T-cell (primary cell): ENCODE measurements at places on chromosomes 12 and 14.

DNA sequence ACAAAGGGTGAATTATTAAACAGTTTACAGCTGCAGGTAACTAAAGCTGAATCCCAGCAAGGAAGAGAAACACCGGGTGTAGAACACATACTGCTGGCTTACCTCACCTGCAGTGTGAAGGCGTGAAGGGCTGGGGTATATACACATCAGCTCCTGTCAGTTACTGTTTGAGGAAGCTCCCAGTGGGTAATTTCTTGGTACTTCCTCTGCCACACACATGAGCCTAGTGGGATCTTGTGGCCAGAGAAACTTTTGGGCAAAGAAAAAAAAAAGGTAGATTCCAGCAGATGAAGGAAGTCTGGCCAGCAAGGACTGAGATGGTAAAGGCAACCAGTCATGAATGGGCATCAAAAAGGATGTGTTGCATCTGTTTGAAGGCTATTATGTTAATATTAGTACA is 14.0 kb upstream of the GPR33 start:
- no peak overlapping the region for H3K27ac ChIP-seq
- H3K36me3 ChIP-seq: no peaks in the 10 kb centered on the region
- H3K4me1 ChIP-seq: no peaks in the 10 kb centered on the region
- H3K27me3 ChIP-seq: no peaks in the 10 kb centered on the region
- DNase-seq: no peak

DNA sequence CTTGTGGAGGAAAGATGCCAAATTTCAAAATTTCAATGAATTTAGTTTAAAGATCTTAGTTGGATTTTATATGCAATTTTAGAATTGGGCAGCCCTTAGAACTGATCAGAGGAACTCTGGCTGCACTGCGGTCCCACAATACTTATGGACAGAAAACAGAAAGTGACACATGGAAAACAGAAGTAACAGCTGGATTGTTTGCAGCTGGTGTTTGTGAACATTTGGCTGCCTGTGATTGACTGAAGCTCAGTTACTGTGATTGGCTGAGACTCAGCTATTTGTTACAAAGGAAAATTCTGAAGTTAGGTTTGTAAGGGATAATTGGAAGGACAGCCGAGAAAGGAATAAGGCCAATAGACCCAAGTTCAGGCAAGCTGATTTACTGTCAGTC is 10.0 kb upstream of the KRT86 start:
- no peaks in the 10 kb centered on the region for H3K4me1 ChIP-seq
- peaks cover 34% of the 10 kb centered on the region for H3K27me3 ChIP-seq
- no peak overlapping the region for H3K4me3 ChIP-seq
- no peak overlapping the region for H3K27ac ChIP-seq
- no peaks in the 10 kb centered on the region for H3K36me3 ChIP-seq
- no peak for DNase-seq

DNA sequence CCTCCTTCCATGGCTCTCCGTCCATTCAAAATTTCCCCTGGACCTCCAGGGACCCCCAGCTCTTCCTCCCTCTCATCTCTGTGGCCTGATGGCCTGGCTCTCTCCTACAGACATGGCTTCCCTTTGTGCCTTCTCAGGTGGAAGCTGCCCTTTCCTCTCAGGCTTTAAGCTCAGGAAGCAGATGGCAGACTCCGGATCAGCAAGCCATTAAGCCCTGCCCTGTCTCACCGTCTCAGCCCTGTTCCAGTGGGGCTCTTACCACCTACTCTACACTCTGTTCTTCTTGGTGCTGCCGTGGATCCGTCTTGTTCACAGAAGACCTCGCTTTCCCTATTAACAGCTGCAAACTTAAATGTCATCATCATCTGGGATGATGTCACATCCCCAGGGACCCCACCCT is 33.1 kb downstream of the NPC2 start:
- no peak overlapping the region for H3K4me3 ChIP-seq
- H3K27me3 ChIP-seq: no peaks in the 10 kb centered on the region
- DNase-seq: no peak
- no peaks in the 10 kb centered on the region for H3K4me1 ChIP-seq
- no peak overlapping the region for H3K27ac ChIP-seq
- H3K36me3 ChIP-seq: no peaks in the 10 kb centered on the region

DNA sequence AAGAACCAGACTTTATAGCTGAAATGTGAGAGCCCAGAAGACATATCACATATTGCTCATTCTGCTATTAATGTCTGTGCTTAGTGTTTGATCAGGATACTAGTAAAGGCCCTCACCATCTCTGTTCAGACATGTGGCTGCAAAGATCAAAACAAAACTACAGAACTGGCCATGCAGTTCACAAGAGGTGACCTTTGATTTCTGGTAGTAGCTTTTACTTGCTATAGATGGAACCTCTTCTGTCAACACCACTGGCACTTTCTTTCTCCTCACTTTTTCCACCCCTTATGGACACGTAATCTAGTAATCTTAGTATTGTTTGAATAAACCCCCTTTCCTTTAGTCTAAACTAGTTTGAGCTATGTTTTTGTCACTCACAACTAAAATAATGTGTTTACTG is 214.8 kb downstream of the EPS8 start:
- H3K27me3 ChIP-seq: no peaks in the 10 kb centered on the region
- no peaks in the 10 kb centered on the region for H3K36me3 ChIP-seq
- H3K27ac ChIP-seq: no peak overlapping the region

GRCh38 chr12:105275997-105276733 is 40.2 kb upstream of the APPL2 start:
- no peak overlapping the region for H3K4me3 ChIP-seq
- H3K4me1 ChIP-seq: no peaks in the 10 kb centered on the region
- H3K36me3 ChIP-seq: no peaks in the 10 kb centered on the region
- DNase-seq: no peak
- H3K27ac ChIP-seq: no peak overlapping the region

DNA sequence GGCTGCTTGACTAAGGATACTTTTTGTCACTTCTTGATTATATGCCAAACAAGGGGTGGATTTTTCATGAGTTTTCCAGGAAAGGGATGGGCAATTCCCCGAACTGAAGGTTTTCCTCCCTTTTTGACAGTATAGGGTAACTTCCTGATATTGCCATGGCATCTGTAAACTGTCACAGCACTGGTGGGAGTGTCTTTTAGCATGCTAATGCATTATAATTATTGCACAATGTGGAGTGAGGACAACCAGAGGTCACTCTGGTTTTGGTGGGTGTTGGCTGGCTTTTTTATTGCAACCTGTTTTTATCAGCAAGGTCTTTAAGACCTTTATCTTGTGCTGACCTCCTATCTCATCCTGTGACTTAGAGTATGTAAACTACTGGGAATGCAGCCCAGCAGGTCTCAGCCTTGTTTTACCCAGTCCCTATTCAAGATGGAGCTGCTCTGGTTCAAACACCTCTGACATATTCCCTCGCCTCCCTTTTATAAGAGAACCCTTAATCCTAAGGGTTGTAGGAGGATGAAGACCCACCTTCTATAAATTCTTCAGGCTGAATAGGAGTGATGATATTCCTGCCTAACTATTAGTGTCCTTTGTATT is 471.2 kb downstream of the ATP23 start:
- no peaks in the 10 kb centered on the region for H3K4me1 ChIP-seq
- no peaks in the 10 kb centered on the region for H3K36me3 ChIP-seq
- no peaks in the 10 kb centered on the region for H3K27me3 ChIP-seq
- no peak overlapping the region for H3K27ac ChIP-seq

DNA sequence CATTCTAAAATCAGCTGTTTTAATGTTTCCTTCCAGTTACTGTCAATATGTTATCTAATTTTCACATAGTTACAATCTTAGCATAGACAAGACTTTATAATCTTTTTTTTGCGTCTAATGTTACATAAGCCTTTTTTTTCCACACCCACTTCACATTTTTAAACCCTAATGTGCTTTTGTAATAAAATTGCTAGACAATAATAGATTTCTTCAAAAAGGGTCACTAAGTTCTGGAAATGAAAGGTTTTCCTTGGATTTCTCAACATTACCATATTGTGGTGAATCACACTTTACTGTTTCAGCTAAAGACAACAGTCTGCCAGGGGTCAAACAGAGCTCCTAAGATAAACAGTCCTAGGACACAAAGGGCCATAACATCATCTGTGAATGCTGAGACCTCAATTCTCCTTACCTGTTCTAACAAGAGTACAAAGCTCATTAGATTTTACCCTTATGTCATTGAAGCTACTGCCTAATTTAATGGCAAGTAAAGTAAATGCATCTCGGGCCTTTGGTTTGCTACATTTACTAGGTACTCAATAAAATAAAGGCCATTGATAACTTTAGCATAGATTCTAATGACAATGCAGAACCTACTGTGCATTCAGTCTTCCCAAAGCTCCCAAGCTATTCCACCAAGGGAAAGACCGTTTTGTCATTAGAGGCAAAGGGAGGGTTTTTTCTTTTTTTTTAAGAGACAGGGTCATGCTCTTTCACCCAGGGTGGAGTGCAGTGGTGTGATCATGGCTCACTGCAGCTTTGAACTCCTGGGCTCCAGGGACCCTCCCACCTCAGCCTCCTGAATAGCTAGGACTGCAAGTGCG is 111.2 kb upstream of the SLC38A2 start:
- DNase-seq: no peak
- H3K27ac ChIP-seq: no peak overlapping the region
- H3K36me3 ChIP-seq: no peaks in the 10 kb centered on the region

DNA sequence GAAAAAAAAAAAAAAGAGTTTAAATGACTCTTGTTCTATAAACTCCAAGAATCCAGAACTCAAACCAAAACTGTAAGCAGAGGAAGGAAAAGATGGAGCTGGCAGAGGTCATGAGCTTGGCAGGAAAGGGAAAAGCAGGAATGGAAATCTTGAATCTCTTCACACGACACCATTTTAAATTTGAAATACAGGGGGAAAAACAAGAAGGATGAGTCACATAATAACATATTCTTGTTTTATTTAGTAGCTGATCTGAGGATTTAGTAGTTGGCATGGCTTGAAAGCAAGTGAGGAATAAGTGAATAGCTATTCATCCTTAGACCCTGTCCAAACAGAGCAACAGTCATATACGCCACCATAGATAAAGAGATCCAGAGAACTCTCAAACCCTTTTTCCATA is 35.0 kb downstream of the EPS8 start:
- no peaks in the 10 kb centered on the region for H3K4me1 ChIP-seq
- H3K27me3 ChIP-seq: no peaks in the 10 kb centered on the region
- no peak overlapping the region for H3K27ac ChIP-seq
- no peak for DNase-seq

DNA sequence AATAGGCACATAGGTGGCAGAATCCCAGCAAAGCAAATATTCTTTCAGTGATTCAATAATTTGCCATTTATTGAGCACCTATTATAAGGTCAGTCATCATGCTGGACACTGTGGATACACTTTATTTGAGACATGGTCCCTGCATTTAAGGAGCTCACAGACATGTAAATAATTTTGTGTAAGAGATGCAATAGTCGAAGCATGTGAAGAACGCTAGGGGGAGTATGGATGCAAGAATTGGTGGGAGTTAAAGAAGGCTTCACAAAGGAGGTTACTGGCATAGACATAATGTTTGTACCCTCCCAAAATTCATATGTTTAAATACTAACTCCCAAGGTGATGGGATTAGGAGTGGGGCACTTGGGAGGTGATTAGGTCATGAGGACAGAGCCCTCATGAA is 260.6 kb upstream of the GARIN6 start:
- no peaks in the 10 kb centered on the region for H3K4me1 ChIP-seq
- H3K27me3 ChIP-seq: no peaks in the 10 kb centered on the region
- no peaks in the 10 kb centered on the region for H3K36me3 ChIP-seq
- H3K4me3 ChIP-seq: no peak overlapping the region
- no peak for DNase-seq
- no peak overlapping the region for H3K27ac ChIP-seq

- no peaks in the 10 kb centered on the region for H3K36me3 ChIP-seq
- no peak overlapping the region for H3K4me3 ChIP-seq
- no peak for DNase-seq
- H3K27me3 ChIP-seq: peaks cover 5% of the 10 kb centered on the region
Measured at GRCh38 chr12:108602209-108602705, 4.4 kb upstream of the TMEM119 start.

DNA sequence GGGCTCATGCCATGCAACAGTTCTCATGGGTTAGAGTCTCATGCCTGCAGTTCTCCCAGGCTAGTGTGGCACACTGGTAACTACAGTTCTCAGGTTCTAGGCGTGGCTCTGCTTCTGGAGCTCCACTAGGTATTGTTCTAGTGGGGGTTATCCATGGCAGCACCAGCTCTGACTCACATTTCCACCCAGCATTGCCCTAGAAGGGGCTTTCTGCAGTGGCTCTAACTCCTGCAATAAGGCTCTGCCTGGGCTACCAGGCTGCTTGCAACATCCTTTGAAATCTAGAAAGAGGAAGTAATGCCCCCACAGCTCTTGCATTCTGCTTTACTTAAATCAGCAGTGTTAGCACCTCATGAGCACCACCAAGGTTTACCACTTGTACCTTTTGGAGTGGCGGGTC is 220.3 kb upstream of the ARID2 start:
- H3K27ac ChIP-seq: no peak overlapping the region
- H3K27me3 ChIP-seq: no peaks in the 10 kb centered on the region
- no peak for DNase-seq

- H3K27me3 ChIP-seq: no peaks in the 10 kb centered on the region
- no peak for DNase-seq
- H3K4me3 ChIP-seq: peak overlapping the region; percentile 69
- no peak overlapping the region for H3K27ac ChIP-seq
- H3K36me3 ChIP-seq: peaks cover 5% of the 10 kb centered on the region
Measured at GRCh38 chr14:104794631-104794992, 936 bp downstream of the AKT1 start.

DNA sequence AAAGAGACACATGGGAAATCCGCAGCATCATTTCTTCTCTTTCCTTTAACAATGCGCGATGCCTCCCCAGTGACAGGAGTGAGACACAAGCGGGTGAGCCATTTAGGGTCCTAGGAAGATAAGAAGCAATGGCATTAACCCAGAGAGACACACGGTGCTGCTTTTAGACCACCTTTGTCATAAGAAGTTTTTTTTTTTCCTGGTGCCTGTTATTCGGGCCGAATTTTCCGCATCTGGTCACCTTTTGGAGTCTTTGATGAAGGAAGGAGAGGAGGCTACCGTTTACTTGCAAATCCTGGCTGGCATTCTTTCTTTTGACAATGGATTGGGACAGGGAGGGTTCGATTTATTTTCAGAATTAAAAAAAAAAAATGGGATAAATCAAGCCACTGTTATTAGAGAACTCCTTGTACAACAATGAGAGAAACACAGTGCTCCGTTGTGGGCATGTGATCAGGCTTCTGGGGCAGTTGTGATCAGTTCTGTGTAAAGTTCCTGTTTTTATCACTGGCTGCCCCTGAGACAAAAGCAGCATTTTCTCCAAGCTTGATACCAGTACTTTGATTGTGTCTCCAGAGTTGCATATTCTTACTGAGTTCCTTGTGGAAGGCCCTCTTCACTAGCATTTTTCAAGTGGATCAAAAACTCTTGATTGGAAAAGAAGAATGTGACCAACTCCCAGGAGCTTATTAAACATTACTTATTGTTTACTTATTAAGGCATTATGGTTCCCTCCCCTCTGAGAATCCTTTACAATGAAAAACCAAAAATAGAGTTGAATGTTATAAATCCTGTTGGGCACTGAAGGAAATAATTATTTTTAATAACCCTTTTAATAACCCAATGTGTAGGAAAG is 1.1 kb downstream of the DIP2B start:
- H3K4me3 ChIP-seq: peak overlapping the region; percentile 71
- no peak for DNase-seq
- peak overlapping the region; percentile 37 for H3K27ac ChIP-seq
- H3K4me1 ChIP-seq: peaks cover 42% of the 10 kb centered on the region
- H3K27me3 ChIP-seq: no peaks in the 10 kb centered on the region
- no peaks in the 10 kb centered on the region for H3K36me3 ChIP-seq
